ENCODE measurements at places on chromosomes 6 and 20.

- DNase-seq = no peak
Observed at GRCh38 chr6:635233-635632, 21.7 kb downstream of the HUS1B start.

DNA sequence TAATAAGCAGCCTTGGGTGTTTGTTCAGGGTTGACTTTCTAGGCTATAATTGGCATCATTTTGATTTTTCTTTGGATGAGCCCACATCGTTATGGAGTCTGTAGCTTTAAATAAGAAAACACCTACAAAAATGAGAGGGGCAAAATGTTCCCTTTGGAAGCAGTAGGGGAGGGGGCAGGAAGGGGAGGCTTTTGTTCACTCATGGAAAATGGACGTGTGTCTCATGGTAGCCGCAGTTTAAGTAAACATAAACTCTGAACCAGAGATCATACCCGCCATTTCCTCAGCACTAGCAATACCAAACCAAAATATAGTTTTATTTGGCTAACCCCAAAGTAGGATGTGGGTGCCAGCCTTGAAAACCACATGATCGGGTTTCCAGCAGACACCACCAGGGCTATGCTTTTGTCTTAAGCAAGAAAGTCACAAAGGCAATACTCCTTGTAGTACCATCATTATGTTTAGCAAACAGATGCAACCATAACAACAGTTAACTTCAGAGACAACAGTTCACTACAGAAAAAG lies 572.5 kb upstream of the JAG1 start:
- DNase-seq = no peak

DNA sequence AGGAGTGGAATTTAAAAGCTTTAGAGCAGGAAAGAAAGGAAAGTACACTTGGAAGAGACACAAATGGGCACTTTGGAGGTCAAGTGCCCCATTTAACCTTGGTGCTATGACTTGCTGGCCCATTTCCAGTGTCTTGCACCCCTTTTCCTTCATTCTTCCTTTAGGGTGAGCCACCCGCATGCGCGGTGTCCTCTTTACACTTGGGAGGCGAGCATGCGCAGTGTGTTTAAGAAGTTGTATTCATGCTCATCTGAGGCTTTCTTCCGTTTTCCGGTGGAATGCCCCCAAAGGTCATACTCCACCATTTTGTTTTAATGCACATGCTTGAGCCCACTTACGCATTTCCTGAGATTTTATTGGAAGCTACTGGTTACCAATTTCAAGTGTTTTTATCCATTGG lies 29.1 kb downstream of the TMEM170B start:
- no peak for DNase-seq

DNA sequence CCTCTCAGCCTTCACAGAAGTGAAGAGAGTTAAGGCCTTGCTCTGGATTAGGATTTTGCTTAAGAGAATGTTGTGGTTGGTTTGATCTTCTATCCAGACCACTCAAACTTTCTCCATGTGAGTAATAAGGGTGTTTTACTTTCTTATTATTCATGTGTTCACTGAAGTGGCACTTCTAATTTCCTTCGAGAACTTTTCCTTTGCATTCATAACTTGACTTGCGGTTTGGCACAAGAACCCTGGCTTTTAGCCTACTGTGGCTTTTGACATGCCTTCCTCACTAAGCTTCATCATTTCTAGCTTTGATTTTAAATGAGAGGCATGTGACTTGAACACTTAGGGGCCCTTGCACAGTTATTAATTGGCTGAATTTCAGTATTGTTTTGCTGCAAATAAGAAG lies 166.1 kb upstream of the OPRM1 start:
- DNase-seq = no peak

DNA sequence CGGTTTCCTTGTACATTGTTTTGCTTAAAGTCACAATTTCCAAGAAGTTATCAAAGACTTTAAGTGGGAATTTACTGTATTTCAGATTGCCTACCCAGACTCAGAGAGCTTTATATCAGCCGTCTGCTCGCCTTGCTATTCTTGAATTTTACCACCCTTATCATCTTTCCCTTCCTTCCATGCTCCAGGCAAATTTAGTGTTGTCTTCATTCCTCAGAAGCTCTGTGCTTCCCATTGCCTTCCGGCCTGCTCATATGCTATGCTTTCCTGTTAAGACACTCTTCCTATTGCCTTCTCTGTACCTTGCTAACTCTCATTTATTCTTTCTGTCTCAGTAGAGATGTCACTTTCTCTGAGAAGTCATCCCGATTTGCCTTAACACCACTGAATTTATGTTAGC lies 52.1 kb downstream of the CD2AP start:
- DNase-seq = no peak

- no peak for DNase-seq
Observed at GRCh38 chr6:126429866-126430265, 90.0 kb downstream of the CENPW start.

- peak; percentile 87 for DNase-seq
Observed at GRCh38 chr20:10034717-10035571, at the start of gene ANKEF1. ANKEF1 (plus strand) TSS chr20:10034987; CDS start chr20:10038302, 3,315 bp downstream.

DNA sequence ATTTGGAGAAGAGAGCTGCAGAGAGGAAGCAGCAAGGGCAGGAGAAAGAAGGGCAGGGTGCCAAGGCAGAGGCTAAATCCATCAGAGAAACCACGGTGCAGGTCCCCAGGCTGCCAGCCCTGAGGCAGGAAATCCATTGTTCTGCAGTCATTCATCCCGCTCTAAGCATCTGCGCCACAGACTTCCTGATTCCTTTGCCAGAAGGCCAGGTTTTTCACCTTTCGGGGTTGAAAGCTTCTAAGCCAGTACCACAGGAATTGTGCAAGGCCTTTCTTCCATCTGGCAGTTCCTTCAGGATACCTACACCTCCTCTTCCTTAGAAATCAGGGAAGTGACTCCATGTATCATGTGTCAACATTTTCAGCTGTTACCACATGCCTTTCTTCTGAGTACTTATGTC lies 45.6 kb downstream of the ADGRF5 start:
- no peak for DNase-seq

Measured in stimulated activated effector memory CD8-positive, alpha-beta T cell treated with anti-CD3 and anti-CD28 coated beads, Interleukin-12 subunit alpha, Interleukin-12 subunit beta, amount 100 ng/mL, for 72 hours (primary cell).